ENCODE measurements at places on chromosomes 7 and 10.

DNA sequence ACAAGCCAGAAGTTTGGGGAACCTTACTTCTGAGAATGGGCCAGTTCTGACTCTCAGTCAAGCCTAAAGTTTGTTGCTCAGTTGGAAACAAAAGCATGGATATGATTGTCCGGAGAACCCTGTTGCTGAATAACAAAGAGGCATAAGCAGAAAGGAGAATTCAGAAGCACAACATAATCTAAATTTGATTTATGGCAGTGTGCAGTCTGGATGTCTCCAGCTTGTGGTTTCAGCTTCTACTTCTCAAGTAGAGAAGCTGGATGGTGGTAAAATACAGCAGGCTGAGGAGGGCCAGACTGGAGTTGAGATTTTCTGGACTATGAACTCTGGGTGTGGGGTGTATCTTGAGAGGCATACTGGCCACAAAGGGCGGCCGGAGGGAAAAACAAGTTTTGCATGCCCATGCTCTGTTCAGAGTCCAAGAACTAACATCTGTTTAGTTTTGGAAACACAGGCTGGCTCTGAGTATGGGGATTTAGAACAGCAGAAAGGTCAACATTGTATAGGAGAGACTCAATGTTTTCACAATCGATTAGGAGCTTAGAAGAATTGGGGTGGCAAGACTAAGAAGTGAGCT, 592.9 kb downstream of the CNTNAP2 start:
- no peak for DNase-seq

DNA sequence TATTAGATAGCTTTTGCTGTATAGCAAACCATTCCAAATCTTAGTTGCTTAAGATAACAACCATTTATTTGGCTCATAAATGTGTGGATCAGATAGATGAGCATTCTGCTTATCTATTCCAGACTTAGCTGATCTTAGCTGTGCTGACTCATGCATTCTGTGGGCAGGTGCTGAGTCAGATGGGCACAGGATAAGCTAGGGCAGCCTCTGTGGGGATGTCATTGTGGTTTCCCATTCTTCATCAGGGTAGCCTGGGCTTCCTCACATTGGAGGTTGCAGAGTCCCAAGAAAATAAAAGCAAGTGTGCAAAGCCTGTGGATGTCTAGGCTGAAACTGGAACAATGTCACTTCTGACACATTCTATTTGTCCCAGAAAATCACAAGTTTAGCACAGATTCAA, 917.0 kb downstream of the TYW1 start:
- DNase-seq, result no peak

DNA sequence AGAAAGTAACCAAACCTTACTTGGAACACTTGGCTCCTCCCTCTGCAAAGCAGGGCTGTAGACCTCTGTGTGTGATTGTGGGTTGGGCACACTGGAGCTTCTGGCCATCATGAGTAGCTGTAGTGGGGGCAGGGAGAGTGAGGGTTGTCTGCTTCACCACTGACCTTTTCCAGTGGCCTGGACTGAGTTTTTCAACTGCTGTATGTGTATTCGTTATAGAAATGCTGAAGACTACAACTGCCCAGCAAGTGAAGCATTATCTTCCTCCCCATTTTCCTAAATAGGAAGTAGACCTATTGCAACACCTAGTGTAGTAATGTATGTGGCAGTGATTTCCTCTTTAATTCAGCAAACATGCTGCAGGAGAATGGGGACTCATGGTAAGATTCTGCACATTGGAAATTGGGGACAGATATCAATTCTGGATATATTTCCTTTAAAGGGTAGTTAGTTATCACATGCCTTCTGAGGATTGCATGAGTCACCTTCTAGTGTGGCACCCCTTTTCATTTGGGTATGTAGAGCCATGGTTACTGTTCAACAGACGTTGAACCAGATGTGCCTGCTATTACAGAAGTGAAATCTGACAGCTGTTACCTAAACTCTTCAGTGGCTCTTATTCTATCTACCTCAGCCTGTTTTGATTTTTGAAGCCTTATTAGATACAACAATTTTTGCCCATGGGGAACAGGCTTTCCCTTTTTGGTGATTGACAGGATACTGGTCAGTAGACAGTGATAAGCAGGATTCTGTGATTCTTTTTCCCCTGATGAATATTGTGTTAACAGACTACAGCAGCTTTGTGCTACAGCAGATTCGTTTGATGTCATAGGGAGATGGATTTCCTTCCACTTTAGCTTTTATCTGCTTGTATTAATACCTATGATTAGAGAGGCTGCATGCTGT, 130.9 kb downstream of the SND1 start:
- DNase-seq, result peak; percentile 2

GRCh38 chr7:43458330-43459018, 124.4 kb upstream of the STK17A start:
- DNase-seq, result no peak

- no peak for DNase-seq
These were observed 72.4 kb downstream of the NKX6-2 start for GRCh38 chr10:132713421-132714095.

DNA sequence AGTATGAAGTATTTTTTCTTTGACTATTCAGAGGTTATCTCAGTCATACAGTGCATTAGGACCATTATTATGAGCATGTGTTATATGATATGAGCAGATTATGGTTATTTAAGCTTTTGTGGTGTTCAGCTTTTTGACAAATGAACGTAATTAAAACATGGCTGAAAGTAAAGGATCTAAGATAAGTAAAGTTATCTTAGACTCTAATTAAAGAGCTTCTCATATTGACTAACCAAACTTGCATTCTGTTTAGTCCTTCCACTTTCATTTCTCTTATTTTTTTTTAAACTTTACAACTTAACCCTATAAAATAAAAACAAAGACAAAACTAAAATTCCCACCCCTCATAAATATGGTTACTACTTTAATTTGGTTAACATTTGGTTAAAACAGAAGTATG, 6.9 kb upstream of the GPR85 start:
- no peak for DNase-seq

DNA sequence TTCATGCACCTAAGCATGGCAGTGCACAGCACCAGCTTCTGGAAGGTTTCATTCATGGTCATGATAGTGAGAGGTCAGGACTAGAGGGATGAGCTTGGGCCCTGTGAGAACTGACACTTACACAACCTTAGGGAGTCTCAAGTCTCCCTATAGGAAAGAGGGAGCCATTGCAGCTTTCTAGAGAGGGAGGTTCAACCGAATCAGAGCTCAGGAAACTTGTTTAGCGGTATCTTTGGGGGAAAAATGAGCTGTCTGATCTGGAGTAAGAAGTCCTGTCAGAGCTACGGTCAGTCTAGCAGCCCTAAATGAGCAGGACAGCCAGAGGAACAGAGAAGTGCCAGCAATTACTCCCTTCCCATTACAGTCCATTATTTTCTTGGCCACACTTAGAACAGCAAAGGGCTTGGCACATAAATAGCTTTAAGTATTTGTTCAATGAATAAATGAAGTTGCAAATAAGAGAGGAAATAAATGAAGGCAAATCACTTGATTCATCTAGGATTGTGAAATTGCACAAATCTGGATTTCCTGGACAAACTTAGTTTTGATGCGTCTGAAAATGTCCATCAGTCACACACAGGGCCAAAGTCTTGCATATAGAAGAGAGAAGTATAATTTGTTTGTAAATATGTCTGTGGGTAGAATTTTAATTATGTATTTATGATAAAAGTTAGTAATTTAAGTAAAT, 262.0 kb downstream of the GLI3 start:
- DNase-seq, result no peak

- DNase-seq, result no peak
These were observed 115.8 kb downstream of the HTR7 start for GRCh38 chr10:90741926-90742565.

- DNase-seq, result no peak
These were observed 135.7 kb upstream of the CAV2 start for GRCh38 chr7:116363637-116364432.

GRCh38 chr7:93407239-93407638, 167.3 kb downstream of the CALCR start:
- DNase-seq, result no peak

DNA sequence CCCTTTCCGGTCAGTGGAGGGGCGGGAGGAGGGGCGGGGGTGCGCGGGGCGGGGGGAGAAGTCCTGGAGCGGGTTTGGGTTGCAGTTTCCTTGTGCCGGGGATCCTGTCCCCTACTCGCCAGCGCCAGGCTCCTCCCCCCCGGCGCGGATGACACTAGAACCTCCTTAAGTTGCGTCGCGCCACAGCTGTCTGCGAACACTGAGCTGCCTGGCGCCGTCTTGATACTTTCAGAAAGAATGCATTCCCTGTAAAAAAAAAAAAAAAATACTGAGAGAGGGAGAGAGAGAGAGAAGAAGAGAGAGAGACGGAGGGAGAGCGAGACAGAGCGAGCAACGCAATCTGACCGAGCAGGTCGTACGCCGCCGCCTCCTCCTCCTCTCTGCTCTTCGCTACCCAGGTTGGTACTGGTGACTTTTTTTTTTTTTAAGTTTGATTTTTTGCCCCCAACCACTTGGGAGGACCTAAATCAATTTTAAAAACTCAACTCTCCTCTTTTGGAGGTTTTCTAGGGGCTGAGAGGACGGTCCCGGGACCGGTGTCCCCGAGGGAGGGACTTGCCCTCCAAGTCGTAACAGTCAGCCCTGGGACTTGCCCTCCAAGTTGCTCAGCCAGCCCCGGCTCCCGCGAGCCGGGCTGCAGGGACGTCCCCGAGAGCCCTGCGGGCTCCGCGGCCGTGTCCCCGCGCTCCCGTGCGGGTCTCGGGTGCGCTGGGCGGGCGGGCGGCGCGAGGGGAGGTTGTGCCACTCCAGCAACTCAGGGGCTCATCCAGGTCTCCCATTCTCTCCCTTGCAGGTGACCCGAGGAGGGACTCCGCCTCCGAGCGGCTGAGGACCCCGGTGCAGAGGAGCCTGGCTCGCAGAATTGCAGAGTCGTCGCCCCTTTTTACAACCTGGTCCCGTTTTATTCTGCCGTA, at the start of gene GATA3:
Gene GATA3, plus strand, starts transcription at position 195 of the 914 bp plus-strand sequence. CDS start 968 bp downstream, outside the sequence.
- DNase-seq, result no peak

DNA sequence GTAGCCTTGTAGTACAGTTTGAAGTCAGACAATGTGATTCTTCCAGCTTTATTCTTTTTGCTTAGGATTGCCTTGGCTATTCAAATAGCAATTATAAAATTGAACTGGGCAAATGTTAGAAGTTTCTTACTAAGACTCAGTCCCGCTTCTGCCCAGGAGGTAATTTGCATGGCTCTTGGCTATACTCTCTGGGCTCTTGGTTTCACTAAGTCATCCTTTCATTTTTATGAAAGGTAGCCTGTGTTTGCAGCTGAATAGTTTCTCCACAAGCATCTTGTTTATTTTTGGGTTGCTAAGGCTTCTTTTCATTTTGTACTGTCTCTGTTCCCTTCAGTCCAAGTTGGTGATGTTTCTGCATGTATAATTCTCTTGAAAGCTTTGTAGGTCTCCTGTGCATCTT, 340.6 kb downstream of the SH2D4B start:
- no peak for DNase-seq

GRCh38 chr7:141945356-141945755, 1.4 kb downstream of the CLEC5A start:
- no peak for DNase-seq

DNA sequence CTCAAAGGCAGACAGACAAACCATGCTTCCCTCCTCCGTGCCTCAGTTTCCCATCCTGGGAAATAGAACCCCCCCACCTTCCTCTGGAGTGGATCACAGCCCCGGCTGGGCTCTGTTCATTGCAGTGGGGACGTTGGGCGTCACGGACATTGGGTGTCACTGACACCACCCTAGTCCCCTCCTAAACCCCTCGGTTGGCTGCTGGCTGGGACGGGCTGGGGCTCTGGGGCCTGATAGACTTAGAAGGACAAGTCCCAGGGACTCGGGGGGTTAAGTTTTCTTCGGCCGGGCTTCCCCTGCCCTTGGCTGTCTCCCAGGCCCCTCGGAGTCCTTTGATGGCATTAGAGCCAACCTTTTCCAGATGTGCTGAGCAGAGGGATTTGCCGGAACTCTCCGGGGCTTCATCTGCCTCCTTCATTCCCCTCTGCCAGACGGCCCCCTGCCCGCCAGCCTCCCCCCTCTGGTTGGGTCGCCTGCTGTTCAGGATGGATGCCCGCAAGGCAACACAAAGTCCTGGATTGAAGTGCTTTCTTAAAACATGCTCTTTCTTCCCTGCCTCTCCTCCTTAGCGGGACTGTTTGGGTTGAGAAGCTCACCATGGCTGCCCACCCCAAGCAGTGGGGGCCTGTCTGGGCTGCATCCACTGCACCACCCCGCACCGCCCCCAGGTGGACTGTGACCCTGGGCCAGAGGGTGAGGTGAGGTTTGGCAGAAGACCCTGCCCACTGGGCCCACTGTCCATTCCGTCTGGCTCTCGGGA, 73.0 kb downstream of the COL26A1 start:
- DNase-seq, result no peak

DNA sequence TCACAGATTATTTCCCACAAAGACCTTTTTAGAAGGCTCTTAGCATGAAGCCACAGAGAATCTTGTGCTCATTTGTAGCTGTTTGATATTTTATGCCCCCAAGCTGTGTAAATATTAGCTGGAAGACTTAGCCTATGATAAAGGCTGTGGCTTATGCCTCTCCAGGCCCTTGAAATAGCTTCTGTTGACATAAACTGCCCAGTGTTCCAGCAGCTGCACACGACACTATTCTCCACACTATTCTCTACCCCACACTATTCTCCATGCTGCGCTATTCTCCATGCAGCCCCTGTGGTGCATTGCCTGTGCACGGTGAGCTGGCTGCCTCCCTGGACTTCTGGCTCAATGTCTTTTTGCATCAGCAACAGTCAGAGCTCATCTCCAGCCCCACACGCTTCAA, 13.1 kb downstream of the DDC start:
- no peak for DNase-seq

DNA sequence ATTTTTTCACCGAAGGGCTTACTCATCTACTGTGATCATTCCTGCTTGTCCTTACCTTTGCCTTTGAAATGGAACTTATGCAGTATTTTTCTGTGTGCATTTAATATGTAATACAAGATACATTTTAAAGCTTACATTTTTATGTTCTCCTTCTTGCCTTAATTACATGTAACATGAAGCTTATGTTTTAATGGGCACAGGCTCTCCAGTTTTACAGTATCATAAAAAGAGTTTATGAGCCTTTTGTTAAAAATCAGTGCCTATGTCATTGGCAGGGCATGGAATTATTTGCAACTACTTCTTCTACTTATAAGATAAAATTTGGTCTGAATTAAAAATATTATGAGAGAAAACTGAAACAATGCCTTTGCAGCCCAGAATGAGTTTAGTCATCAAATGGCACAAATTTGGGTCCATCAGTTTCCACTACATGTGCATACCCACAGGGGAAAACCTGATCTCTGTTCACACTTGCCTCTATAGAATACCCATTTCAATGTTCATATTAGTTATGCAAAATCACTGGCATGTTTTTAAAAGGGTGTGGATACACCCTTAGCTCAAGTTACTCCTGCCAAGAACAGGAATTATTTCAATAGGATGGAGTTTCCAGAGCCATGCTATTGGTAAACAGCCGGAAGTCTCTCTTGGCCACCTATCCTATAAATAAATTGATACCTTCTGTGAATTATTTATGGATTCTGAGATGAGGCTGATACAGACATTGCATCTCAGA, 27.9 kb upstream of the WNT16 start:
- DNase-seq, result no peak

GRCh38 chr10:104307576-104308438, 30.5 kb downstream of the ITPRIP start:
- DNase-seq, result no peak
